ENCODE measurements at places on chromosomes 3 and 15.

DNA sequence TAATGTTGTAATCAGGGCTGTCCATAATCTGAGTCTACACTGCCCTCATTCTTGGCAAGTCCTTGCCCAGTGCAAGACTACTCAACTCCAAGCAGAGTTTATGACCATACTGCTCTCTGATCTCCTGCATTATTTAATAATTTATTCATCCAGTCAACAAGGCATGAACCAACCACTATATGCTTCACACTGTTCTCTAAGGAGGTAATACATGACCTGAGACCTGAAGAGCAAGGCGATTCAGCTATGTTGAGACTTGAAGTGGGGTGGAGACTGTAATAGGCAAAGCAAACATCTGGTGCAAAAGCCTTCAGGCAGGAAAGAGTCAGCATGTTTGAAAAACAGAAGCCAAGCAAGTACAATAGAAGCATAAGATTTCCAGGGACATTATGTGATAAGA, 1362.8 kb downstream of the ROBO2 start:
- DNase-seq, result no peak

DNA sequence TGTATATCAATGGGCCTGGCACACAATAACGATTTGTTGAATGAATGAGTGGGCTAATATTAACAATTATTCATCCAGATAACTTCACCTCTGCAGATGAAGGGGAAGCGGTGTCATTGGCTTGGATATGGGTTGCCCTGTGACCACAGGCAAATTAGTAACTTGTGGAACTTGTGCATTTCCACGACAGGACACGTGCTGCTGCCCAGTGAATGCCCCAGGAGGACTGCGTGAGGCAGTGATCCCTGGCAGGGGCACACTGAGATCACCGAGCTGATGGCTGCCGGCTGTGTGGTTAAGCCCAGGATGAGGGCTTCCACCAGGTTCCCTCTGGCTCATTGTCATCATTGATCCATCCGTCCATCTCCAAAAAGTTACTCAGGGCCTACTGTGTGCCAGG, 84.1 kb upstream of the HACD2 start:
- DNase-seq, result no peak

- no peak for DNase-seq
Observed at GRCh38 chr15:37106490-37107001, 6.2 kb upstream of the MEIS2 start.

- DNase-seq, result no peak
Observed at GRCh38 chr3:140898340-140899180, 43.1 kb upstream of the SLC25A36 start.

DNA sequence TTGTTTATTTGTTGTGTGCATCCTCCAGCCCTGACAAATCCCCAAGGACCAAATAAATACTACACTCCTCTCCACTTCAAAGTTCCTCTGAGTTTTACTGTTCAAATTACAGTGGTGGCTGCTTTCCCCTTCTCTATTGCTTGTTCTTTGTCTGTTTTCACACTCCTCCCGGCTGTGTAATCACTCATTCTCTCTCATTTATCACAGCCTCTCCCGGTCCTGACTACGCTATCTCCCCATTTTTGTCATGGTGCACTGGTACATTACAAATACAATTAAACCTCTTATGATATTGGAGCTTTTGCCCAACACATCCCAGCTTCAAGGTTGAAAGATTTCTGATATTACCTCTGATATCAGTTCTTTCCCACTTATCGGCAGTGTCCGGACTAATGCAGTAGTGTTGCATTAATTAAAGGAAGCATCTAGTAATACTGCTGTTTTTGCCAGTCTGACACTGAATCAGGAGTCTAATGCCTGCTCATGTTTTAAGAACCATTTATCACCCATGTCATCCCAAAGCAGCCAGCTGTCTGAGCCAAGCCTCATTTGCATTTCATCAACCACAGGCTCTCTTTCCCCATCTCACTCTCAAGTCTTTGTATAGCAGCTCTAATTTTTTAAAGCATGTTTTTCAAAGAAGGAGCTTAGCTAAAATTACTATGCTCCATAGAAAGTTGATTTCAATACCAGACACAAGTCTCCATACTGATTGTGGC, 740.5 kb downstream of the ROBO2 start:
- DNase-seq, result no peak

GRCh38 chr3:72160351-72160750, 375.4 kb upstream of the PROK2 start:
- no peak for DNase-seq

DNA sequence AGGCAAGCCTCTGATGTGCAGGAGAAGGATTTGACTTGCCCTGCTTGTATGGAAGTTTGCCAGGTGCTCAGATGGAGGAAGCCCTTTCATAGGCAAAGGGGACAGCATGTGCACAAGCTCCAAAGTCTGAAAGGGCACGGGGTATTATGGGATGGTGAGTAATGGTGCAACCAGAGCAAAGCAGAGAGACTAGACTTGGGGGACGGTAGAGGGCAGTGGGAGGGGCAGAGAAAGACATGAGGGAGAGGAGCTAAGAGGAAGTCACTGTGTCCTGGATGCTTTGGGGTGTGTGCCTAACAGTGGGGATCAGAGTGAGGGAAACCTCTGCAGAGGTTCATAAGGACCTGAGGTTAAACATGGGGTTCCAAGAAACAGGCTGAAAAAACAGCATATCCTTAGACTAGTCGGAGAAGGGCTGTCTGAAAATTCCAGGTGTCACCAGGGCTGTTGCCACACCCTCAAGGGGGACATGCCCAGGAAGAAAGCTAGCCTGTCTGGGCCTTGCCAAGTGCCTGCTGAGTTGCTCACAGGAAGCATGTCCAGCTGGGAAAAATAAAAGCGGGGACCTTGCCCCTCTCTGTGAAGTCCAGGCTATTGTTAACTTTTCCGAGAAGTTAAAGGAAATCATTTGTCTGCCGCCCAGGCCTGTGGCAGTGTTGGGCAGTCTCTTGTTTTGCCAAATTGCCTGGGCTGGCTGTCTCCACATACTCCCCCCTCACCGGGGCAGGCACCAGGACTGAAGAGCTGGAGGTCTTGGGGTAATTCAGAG, 47.1 kb downstream of the HRH1 start:
- no peak for DNase-seq

DNA sequence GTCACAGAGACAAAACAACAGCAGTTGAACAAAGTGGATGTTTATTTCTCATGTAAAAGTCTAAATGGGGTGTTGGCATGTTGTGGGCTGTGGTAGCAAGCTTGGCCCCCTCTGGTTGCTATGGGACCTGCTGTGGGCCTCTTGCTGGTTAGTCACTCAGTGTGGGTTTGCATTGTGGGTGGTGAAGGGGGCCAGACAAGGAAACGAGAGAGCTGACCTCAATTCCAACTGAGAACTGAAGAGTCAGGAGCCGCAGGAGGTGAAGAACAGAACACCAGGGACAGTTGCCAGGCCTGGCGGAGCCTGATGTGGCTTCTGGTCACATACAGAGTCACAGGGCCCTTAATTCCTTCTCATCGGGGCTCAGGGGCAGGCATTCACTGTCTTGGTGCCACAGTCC, 1.9 kb upstream of the ADPGK start:
- DNase-seq, result peak; percentile 27

DNA sequence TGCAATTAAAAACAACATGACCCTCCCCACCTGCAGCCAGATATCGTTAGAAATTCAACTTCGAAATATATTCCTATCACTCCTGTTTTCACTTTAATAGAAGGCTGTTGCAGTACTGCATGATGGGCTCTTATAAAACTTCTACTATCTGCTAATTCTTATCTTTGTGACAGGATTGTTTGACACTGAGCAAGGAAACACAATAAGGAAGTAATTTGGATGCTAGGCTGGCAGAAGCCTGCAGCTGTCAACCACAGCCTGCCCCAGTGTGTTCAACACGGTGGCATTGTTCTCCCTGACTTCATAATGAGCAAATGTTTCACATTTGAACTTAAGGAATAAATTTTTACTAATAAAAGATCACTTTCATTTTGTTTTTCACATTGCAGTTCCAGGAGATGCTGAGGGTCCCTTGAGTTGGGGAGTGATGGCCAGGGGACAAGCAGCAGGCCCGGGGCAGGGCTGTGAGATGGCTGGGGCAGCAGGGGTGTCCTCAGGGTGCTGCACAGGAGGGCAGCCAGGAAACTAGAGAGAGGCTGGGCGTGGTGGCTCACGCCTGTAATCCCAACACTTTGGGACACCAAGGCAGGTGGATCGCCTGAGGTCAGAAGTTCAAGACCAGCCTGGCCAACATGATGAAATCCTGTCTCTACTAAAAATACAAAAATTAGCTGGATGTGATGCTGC, 64.8 kb upstream of the SEC61A1 start:
- DNase-seq, result no peak

GRCh38 chr3:100001526-100002270, 112.6 kb downstream of the FILIP1L start:
- no peak for DNase-seq

DNA sequence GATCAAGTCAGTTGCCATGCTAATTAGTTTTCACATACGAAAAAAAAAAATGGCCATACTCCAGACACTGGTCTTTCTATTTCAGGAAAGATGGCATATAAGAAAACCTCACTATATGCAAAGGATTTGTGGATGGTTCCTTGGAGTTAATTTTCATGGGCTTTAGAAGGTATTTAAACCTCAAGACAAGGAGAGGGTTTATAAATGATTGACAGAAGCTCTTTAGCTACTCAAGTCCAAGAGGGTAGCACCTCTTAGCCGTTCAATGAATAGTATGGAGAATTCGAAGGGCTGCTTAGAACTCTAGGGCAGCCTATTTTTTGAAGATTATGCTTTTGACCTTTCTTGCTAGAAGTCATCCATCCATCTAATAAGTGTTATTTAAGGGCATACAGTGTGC, 41.7 kb downstream of the RBMS3 start:
- DNase-seq, result no peak

- DNase-seq, result no peak
Observed at GRCh38 chr15:100018191-100018590, 285.0 kb upstream of the LYSMD4 start.

GRCh38 chr3:104987859-104988258, 378.9 kb upstream of the ALCAM start:
- DNase-seq, result no peak

- no peak for DNase-seq
Observed at GRCh38 chr15:69795601-69796000, 302.1 kb downstream of the TLE3 start.

GRCh38 chr15:56931639-56932508, 13.4 kb downstream of the TCF12 start:
- DNase-seq, result no peak

- DNase-seq, result no peak
Observed at GRCh38 chr15:78204351-78205309, 29.7 kb downstream of the ACSBG1 start.

GRCh38 chr3:59320080-59320479, 270.3 kb upstream of the CFAP20DC start:
- DNase-seq, result no peak

DNA sequence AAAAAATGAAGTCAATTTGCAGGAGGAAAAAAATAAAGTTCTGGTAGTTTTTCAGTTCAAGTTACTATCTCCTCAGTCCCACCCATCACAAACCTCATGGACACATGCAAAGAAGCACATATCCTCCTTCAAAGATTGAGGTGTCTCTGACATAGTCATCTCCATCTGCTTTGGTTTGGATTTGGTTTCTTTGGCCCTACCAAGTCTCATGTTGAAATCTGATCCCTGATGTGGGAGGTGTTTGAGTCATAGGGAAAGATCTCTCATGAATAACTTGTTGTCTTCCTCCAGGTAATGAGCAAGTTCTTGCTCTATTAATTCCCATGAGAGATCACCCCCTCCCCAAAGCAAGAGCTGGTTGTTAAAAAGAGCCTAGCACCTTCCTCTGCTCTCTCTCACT, 446.8 kb downstream of the IGSF11 start:
- no peak for DNase-seq

DNA sequence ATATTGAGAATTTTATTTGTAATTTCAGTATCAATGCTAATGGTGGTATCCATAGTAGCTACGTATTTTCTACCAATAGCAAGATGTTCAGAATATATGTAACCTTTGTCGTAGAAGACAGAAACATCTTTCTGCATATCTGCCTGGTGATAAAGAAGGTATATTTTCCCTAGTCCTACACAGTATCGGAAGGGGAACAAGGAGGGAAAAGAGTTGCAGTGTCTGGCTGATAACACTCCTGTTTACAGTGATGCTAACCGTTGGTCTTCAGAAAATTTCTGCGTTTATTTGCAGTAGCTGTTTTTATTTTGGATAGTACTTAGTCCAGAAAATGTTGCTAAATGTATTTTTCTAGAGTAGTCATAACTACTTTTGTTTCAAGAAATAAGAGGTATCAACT, 25.2 kb downstream of the TSC22D2 start:
- no peak for DNase-seq

DNA sequence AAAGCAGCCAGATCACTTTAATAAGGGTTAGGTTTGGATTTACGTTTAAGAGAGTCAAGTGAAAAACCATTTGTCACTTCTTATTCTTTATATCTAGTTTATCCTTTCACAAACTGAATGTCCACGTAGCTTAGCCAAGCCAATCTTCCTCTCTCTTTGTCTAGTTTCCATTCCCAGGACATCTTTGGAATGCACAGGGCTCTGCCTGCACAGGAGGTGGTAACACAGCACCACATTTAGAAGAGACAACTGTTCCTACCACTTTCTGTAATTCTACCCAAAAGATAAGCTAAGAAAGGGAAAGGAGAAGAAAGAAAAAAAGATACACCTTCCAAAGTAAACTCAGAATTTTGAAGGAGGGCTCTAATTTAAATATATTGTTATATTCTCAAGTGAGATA, 67.9 kb downstream of the IGSF11 start:
- no peak for DNase-seq

- no peak for DNase-seq
Observed at GRCh38 chr3:6448011-6448410, 412.9 kb upstream of the GRM7 start.

Measured in T-cell (primary cell).